ENCODE measurements at places on chromosomes 7 and 10.

GRCh38 chr7:16744518-16745250, 8.9 kb upstream of the TSPAN13 start:
- no peak for DNase-seq

GRCh38 chr10:91603931-91604331, 28.9 kb downstream of the PPP1R3C start:
- no peak for DNase-seq

DNA sequence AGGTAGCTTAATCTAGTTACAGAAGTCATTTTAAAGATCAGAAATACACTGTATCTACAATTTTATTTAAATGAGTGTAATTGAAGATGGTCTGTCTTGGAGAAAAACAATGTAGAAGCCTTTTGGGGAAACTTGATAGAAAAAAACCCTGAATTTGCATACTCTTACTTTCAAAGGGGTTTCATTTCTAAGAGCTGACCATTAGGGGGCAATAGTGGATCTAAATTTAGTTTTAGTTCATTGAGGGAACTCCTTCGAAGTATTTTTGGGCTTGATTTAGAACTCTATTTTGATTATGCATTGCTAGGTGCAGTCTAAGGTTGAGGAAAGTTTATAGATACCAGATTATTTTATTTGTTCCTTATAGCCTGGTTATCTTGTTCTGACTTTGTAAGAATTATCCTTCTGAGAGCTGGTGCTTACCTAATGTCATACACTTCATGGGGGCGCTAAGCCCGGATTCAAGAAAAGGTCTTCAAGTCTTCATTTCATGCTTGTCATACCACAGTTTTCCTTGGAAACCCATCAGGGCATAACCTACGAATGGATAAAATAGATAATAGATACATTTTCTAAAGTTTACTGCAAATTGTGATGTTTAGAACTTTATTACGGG, 69.1 kb upstream of the MXI1 start:
- DNase-seq: no peak

- DNase-seq: no peak
Observed at GRCh38 chr10:36181426-36182178, 539.5 kb upstream of the FZD8 start.

DNA sequence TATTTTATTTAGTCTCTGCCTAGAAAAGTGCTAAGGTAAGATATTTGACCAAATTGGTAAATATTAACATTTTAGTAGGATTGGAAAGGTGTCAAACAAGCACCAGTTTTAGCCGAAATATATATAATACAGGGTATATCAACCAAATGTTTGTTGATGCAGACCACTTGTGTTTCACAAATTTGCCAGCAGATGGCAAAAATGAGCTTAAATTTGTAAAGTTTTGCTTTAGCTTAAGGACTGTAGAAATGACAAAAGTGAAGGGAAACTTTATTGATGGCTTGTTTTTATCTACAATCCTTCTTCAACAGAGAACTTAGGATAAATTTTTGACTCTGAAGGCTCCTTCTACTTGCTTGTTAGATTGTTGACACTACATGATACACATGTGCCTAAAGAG, 4.8 kb upstream of the POLR1F start:
- DNase-seq: no peak

DNA sequence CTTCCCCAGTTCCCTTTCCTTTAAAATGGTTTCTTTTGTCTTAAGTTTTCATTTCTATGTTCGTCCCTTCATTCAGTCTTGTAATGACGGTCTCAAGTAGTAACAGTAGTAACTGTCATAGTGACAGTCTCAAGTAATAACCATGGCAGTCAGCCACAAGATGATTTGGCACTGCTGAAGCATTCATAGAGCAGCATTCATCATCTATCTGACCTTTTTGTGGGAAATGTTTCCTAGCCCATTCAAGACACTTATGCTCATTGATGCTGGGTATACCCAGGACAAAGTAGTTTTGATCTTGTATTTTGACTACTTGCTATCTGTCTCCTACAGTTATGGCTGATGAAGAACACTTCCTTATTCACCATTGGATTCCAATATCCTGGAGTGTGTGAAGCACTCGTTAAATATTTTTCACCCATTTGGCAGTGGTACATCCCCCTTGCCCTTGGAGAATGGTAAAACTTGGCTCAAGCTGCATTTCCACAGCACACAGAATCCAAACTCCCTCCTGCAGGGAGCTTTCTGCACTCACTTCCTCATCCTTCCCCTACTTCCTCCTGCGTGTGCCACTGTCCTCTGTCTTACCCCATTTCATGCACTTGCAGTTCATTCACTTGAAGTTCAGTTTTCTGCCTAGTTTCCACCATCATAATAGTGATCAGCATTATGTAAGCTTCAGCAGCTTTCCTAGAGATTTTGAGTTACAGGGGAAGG, 19.0 kb downstream of the GIMAP4 start:
- no peak for DNase-seq

- DNase-seq: no peak
Observed at GRCh38 chr10:46527241-46527811, 29.1 kb downstream of the GPRIN2 start.

DNA sequence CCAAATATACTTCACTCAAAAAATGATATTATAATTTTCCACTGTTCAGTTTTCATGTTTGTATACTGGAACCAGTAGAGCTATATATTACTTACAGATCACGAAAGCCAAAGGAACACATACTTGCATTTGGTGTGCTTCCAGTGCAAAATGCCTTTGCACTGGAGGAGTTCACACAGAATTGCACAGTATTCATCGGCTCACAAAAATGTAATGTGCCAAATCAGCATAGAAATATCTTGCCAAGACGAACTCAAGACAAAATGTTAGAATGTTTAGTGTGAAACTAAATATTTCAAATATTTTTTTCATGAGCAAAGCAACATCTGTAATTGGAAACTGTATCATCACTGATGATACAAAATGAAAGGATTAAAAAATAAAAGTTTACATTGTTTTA, 646.2 kb upstream of the SEMA3D start:
- no peak for DNase-seq

- no peak for DNase-seq
Observed at GRCh38 chr10:20381761-20382160, 515.4 kb downstream of the NEBL start.

DNA sequence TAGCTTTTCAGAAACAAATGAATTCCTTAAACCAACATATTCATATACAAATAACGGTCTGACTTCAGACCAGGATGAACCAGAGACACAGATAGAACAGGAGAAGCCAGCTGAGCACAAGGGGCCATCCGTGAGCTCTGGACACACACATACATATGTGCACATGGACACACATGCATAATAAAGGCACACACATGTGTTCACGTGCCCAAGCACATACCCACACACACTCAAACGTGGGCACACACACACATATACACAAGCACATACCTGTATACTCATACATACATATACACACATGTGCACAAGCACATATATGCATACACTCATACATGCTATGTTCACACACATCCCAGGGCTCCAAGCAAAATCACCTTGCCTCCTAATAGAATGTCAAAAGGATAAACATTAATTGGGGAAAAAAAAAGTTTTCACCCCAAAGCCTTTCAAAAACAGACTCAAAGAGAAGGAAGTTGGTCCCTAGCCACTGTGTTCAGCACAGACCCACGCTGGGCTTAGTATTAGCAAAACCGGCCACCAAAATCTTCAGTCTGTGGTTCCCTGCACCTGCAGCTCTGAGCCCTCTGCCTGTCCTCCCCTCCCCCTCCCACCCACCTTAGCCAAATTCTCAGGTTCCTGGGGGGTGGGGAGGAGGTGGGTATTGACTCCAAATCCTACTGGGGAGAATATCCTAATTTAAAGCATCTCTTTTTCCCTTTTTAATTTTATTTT, 100.4 kb upstream of the MACROH2A2 start:
- no peak for DNase-seq

DNA sequence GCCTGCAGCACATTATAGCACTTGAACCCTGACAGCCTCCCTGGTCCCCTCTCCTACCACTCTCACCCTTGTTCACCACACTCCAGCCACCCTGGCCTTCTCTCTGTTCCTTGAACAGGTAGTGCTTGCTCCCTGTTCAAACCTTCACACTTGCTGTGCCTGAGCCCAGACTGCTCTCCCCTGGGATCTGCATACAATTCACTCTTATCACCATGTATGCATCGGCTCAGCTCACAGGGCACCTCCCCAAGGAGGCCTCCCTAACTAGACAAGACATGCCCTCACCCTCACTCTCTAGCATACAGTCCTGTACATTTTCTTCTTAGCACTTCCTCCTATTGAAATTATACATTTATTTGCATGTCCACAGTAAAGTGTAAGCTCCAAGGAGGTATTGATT, 59.3 kb downstream of the FAM13C start:
- no peak for DNase-seq

DNA sequence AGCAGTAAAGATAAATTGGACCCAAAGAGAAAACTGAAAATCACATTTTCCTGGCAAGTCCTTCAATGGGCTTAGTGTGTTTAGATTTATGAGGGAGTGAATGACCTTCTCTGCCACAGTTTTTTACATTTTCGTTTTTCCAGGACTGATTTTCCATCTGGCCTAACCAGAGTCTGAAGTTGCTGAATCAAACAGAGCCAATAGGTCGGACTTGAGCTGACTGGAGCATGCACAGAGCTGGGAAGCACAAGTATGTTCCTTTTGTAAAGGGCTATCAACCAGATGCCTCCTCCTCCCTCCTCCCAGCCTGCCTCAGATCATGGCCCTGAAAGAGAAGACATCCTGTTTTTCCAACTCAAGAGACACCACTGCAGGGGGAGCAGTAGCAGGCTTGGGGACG, 126.0 kb upstream of the ANKRD1 start:
- DNase-seq: no peak

GRCh38 chr7:40570223-40570622, 435.4 kb downstream of the SUGCT start:
- DNase-seq: no peak

- no peak for DNase-seq
Observed at GRCh38 chr10:44680764-44681163, 230.4 kb upstream of the TMEM72 start.

GRCh38 chr7:1954366-1955004, 278.3 kb downstream of the MAD1L1 start:
- DNase-seq: no peak

DNA sequence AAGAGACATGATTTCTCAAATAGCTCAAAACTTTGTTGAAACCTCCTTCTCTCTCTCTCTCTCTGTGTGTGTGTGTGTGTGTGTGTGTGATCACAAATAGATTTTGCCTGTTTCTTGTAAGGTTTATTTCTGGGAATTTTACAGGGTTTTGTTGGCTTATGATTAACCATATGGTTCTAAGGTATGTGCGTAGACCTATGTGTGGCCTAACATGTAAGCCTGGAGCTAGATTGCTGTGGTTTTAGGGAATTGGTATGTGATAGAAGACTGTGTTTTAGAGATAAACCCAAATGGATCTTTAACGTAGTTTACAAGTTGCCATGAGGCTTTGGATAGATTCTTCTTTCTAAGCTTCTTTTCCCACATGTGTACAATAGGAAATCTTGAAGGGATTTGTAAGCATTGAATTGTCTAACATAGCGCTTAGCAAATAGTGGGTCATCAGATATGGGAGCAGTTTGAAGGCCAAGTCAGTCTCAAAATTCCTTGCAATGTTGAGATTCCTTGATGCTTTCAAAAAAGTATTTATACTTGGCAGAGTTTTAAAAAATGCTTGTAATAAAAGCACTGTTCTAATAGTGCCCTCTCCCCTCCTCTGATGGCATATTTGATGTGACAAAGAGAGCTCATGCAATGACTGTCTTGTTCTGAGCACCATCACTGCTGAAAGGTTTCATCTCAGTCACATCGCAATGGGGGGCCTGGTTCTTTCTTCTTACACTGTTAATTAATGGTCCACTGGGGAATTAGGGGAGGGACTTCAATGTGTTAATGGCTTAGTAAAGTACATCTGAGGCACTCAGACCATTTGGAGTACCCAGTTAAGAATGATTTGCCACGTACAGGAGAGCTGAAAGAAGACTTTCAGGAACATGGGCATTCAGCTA, 118.2 kb downstream of the SNX10 start:
- DNase-seq: no peak

GRCh38 chr7:109950256-109950655, 1140.7 kb upstream of the LRRN3 start:
- DNase-seq: no peak

DNA sequence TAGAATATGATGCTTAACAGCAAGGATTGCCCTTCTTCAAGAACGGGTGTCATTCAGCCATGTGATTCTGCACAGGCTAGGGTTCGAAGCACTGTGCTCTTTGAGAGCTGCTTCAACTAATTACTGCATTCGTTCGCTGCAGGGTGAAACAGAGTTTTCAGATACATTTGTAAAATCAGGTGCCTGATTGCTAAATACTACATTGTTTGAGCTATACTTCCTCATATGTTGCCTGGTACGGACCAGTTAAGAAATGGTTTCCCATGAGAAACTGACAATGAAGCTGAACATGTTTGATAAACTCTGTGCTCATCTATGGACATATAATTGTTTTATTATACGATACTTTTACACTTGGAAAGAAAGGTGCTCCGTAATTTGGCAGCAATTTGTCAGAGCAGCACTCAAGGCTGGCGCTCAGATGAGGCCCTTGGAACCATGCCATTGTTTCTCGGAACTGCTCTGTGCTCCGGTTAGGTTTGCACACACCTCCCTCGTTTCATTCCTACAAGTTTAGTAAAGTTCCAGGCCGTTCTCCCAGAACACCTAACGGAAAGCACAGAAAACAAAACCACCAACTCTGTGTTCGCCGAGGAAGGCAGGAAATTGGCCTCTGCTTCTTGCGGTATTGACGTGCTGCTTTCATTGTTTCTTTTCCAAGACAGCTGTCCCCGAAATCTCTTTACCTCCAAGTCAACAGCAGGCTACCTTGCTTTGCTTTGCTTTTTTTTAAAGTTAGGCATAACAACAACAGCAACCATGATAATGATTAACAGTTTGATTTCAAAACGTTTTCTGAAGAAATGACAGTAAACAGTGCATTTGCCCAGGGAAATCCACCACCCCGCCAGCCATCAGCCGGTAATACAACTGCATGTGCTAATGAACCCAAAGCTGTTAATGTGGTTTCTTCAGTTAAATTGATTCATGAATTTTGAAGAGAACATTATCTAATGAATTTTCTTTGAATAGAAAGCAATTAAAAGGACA, 206.9 kb downstream of the EBF3 start:
- DNase-seq: no peak

DNA sequence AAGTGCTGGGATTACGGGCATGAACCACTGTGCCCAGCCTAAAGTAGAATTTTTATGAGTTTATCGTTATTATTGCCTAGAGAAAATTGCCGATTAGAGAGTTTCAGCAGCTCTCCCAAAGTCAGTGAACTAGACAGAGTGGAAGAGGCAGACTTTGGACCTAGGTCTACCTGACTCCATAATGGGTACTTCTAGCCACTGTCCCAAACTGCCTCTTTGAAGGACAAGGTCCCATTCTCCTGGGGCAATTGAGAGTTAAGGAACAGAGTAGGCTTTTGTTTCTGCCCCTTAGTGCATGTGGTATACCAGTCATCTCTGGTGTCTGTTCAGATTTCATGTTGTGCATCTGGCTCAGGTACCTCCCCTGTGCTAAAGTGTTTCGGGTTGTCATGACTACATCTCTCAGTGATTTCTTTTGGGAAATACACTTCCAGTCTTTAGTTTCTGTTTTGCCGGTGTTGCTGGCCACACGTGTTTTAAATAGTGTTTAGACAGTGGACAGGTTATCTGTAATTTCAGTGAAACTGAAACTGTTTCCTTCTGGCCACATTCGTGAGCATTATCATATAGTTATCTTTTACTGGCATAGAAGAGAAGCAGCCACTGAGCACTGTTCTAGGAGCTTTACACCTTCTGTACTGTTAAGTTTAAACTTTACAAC, 4.7 kb downstream of the TMEM236 start:
- DNase-seq: no peak

Measured in thoracic aorta (tissue), 2 donors.